ENCODE measurements at places on chromosomes 12 and 14. TPM values are rescaled to one million over a fixed set of nuclear protein-coding genes. Genes with fewer than 3 reads are reported as not detected.

GRCh38 chr12:77837876-77838291 lies 7.2 kb downstream of the NAV3 start:
- no peak for DNase-seq

DNA sequence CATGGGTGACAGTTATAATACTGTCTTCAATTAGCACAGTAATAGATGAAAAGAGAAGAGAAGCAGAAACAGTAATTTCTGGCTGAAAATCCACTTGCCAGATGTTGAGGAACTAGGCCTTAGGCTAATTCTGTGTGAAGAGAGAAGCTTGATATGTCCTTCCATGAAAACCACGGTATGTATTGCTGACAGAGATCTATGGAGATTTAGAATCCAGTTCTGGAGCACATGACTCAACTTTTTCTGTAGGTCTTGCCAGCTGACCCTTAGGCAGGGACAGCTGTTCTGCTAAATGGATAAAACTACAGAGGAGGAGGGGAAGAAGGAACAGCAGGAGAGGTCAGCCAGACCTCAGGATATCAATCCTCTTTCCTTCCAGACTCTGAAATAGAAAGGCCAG lies 211.5 kb downstream of the PRKD1 start:
- no peak for DNase-seq

DNA sequence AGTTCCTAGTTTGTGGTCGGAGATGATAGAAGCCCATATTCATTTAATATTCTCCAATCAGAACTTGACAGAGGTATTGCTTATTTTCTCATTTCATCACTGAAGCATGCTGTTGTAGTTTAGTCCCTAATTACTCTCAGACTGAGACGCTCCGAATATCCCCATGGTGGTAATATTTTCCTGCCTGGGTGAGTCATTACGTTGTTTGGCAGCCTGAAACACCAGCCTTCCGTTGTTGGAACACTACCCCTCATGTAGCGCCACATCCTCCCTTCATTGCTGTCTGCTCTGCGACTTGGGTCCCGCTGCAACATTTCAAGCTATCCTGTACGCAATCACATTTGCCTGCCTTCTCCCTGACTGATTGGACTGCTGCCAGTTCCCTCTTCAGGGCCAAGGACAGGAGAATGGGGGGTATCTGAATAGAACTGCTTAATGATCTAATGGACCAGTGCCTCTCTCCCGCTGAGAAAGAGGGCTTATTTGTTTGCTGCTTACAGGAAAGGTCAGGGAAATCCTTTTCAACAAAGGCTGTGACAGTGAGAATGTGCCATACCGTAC lies 369.1 kb downstream of the NPAS3 start:
- DNase-seq = peak; percentile 31

- DNase-seq = no peak
Observed at GRCh38 chr12:129615001-129615400, 288.8 kb downstream of the TMEM132D start.

DNA sequence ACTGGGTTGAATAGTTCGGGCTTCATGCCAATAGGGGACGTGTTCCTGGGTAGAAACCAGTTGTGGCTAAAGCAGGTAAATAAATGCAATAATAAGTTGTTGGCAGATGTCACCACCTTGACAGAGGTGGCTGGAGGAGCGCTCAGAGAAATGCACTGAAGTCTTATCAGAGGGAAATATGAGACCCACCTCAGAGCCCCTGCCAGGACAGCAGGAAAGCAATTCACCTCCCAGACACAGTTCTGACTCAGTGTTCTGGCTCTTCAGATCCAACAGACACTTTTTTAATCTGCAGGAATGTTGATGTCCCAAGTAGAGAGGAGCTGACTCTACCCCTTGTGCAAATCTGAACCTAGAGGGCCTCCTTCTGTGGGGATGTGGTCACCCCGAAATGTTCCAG lies 687.1 kb upstream of the FBXO33 start:
- no peak for DNase-seq

Gene CIT
- 13.3 TPM for total RNA-seq

DNA sequence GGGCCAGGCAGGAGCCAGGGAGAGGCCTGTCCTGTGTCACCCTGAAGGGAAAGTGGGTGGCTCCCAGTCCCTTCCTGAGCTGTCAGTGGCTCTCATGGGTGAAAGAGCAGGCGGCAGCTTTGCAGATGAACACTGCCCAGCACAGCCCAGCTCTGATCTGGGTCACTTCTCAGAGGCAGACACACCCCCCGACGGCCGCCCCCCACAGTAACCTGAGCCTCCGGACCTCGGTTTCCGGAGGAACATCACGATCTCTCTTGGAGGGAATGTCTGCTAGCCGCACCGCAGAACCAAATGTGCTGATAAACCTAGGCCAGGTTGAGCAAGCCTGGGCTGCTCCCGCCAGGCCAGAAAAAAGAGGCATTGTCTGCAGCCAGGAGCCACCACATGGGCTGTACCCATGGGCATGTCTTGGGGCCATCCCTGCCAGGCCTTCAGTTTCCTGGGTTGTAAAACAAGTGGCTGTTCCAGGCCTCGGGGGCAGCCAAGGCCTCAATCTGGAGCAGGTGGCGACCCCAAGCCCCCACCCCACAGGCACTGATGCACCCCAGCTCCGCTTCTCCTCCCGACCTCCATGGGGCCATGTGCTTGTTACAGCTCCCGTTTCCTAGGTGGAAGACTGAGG lies 57.6 kb downstream of the NCOR2 start:
- peak; percentile 32 for DNase-seq

Gene TAS2R43
- 13.6 TPM for total RNA-seq
